ENCODE measurements at places on chromosomes 1 and 21.

DNA sequence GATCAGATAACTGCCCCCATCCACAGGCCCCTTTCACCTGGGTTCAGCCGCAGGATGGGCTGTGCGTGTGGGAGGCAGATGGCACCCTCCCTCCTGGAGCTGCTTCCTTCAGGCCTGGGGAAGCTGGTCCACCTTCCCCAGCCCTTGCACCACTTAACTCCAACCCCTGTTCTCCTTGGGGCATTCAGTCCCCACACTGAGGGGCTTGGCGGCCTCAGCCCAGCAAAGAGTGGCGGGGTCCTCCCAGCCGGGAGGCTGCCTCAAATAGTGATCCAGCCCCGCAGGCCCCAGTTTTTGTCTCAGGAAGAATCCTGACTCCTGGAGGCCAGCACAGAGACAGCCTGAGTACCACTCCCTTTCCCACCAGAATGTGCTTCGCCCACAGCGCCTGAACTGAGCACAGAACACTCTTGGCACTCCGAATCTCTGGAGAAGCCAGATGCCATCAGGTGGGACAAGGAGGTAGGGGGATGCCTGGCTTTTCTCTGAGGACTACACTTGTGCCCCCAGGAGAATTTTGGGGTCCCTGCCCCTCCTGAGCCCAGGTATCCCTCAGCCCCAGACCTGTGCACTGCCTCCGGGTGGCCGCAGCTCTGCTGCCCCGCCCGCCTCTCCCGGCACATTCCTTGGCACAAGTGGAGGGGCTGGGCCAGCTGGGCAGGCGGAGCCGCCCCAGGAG is 936 bp downstream of the PAQR6 start:
- no peak for DNase-seq

DNA sequence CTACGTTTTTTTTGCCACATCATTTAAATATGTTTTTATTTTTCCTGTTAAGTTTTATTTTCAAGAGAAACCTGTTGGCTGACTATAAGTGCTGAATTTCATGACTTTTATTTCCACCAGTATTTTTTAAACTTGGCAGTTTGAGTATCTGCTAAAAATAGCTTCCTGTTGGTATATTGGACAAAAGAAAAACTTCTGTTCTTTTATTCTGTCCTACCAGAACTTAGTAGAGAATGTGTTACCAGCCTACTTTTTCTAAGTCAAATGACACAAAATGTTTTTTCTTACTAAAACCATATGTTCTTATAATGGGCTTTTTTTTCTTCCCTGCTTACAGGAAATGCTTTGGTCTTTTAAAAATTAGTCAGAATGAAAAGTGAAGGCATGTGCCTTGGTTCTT is 7.6 kb downstream of the DR1 start:
- DNase-seq, result peak; percentile 12

GRCh38 chr1:36675931-36676562 is 193.3 kb upstream of the CSF3R start:
- no peak for DNase-seq

GRCh38 chr21:43025636-43026180 is 49.9 kb downstream of the CBS start:
- DNase-seq, result no peak

GRCh38 chr21:45386728-45387371 is 18.1 kb upstream of the COL18A1 start:
- DNase-seq, result no peak

DNA sequence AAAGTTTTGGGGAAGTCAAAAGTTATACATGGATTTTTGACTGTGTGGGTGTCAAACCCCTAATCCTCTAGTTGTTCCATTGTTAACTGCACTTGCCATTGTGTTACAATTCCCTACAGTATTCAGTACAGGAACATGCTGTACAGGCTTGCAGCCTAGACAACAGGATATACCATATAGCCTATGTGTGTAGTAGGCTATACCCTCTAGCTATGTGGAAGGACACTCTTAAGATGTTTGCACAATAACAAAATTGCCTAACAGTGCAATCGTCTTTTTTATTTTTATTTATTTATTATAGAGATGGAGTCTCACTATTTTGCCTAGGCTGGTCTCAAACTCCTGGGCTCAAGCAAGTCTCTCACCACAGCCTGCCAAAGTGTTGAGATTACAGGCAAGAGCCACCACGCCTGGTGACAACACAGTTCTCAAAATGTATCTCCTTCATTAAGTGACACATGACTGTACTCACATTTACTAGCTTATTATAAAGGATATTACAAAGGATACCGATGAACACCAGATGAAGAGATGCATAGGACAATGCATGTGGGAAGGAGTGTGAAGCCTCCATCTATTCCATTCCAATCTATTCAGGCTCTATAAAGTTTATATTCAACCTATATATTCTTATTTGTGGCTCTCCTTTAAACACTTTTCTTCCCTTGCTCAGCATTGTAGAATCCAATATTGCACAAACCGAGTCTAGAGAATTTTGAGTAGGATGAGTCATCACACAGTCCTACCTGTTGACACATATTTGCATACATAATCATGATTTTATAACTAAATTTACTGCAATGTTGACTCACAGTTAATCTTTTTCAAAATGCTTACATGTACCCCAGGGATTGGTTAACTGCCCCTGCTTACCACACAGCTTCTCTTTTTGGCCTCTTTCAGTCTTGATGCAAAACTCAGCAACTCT is 28.4 kb upstream of the CEP350 start:
- DNase-seq, result no peak

- DNase-seq, result no peak
These were observed 44.8 kb downstream of the SNX7 start for GRCh38 chr1:98706173-98706843.

GRCh38 chr1:10106756-10107475 is 74.2 kb downstream of the UBE4B start:
- DNase-seq, result no peak

DNA sequence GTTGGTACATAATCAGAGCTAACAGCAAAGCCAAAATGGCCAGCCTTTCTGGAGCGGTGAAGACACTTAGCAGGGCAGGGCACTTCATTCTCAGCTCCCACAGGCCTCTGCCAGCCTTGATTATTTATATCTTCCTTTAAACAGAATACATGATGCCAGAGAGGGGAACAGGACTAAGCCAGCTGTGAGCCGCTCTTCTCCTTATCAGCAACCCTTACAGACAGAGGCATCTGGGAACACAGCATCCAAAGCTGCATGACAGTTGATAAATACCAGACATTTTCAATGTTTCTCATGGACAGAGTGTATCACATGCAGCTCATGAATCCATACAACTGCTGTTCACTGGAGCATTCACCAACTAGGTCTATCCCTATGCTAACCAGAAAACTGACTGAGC is 29.1 kb downstream of the DNAJC11 start:
- no peak for DNase-seq

DNA sequence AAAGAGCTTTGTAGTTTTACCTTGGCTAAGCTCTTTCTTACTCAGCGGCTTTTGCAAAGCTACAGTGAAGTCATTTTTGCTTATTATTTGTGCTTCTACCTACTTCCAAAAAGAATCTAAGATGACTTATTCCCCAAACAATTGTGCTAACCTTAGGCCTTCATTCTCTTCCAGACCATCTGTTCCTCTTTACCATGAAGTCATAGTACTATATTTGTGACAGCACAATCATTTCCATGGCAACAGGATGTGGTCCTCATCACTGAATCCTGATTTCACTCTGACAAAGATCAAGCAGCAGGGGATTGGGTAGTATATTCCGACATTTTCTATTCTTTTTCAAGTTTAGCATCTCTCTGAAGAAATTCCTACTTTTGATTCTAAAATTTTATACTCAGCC is 24.8 kb upstream of the NMNAT2 start:
- no peak for DNase-seq

DNA sequence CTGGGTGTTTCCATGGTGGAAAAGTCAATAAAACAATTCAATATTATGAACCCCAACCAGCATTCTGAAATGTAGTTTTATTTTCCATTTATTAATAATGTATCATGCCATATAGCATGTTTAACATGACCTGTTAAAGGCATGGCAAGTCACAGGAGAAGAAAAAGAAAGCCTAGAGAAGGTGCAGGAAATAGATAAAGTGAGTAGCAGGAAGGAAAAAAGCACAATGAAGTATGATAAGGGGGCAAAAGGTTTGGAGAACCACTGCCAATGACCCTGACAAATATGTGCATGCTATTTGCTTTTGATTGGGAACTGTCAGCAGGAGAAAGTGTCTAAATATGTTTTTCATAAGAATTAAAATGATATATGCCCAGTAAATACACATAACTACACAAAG is 85.6 kb downstream of the HMCN1 start:
- no peak for DNase-seq

GRCh38 chr1:39001516-39002421 is 10.7 kb downstream of the AKIRIN1 start:
- DNase-seq, result no peak

- DNase-seq, result no peak
These were observed 70.0 kb downstream of the HMCN1 start for GRCh38 chr1:185804206-185804605.

DNA sequence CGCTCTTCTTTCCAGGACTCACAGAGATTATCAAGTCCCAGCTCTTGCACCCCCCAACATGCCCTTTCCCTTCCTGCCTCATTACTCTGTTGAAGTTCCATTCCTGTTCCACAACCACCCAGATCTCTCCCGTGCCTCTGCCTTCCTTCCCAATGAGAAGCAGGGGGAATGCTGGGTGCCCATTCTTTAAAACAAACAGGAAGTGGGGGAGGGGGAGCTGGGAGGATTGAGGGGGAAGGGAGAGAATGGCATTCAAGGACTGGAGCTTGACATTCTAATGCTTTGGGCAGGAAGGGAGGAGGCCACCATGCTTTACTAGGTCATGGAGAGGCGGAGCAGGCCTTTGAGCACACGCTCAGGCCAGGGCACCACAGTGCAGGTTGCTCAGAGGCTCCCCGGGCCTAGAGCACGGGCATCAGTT is 150.3 kb upstream of the IRF2BP2 start:
- DNase-seq, result no peak

DNA sequence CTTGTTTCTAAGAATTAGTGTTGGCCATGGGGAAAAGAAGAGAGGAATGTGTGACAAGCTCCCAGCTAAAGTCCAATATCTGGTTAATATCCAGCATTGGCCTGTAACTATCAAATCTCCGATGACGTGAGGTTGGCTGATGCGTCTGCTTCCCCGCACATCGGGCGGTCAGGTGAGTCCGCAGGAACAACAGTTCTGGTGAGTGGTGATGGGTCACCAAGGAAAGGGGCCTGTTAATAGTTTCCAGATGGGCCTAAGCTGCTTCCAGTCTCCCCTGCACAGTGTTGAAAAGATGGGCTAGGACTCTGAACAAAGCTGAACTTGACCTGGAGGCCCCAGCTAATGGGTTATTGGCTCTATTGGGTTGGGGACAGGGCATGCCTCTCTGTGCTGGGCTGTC is 193.1 kb upstream of the EDN2 start:
- no peak for DNase-seq

GRCh38 chr1:167706931-167707877 is 14.6 kb upstream of the MPZL1 start:
- DNase-seq, result no peak

GRCh38 chr1:115647919-115648650 is 6.3 kb downstream of the VANGL1 start:
- no peak for DNase-seq

- no peak for DNase-seq
These were observed 236.9 kb upstream of the NRIP1 start for GRCh38 chr21:15301736-15302135.

GRCh38 chr1:162138112-162138511 is 68.6 kb downstream of the NOS1AP start:
- no peak for DNase-seq

GRCh38 chr1:9590201-9590600 is 1.5 kb downstream of the TMEM201 start:
- DNase-seq, result no peak

DNA sequence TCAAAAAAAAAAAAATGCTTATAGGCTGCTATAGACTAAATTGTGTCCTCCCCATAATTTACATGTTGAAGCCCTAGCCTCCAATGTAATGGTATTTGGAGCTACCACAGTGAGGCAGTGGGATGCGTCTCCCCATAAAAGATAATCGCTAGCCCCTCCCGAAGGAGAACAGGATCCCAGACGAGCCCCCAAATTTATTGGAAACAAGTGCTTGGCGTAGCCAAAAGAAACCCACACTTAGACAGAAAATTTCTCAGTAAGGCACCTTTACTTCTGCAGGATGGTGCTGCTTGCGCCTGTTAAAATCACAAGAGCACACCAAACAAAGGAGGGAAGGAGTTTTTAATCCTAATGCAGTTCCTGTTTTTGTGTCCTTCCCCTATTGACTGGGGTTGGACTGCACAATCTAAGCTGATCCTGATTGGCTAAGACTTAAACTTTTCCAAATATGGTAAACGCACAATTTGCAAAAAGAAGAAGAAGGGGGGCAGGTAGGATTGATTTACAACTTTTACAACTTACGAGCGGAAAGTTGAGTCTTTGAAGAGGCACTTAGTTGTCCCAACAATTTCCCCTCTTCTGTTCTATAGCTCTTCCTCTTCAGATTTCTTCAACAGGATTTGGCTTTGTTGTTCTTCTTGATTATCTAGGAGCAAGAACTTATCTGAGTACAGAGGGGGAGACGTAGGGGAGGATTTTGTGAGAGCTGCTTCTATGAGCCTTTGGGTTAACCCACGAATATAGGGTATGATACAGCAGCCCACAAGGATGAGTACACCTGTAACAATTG is 3.0 kb upstream of the IPP start:
- no peak for DNase-seq
